ENCODE measurements at places on chromosomes 1 and 21. TPM values are rescaled to one million over a fixed set of nuclear protein-coding genes. Genes with fewer than 3 reads are reported as not detected.

Gene ZNF593OS
- total RNA-seq, result not detected

Gene RIPK4
- 0.54 TPM for total RNA-seq

Gene OR6K3
- total RNA-seq, result not detected

Gene BARHL2
- not detected for total RNA-seq

Gene CATSPERE
- total RNA-seq, result 0.83 TPM

Gene MYOG
- not detected for total RNA-seq

Gene FALEC
- total RNA-seq, result not detected

Gene NOTCH2NLA
- 26.3 TPM for total RNA-seq

Gene KCNC4
- 4.6 TPM for total RNA-seq

Gene LORICRIN
- not detected for total RNA-seq
